ENCODE measurements at places on chromosomes 6 and 20.

DNA sequence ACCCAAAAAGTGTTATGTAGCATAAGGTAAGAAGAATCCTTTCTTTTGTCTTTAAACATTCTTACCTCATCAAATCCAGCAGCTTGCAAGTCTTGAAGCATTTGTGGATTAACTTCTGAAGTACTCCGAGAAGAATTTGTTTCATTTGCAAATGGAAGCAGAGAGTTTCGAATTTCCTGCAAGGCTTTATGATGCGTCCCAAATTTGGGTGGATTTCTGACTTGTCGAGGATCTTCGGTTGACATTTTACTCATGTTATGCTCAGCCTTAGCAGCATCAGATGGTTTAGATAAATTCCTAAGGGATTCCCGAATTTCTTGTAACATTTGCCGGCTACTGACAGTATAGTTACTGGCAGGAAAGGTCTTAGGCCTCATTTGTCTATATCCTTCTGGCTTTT, 16.2 kb downstream of the LATS1 start:
- DNase-seq = no peak
- peaks cover 11% of the 10 kb centered on the region for H3K4me1 ChIP-seq
- no peaks in the 10 kb centered on the region for H3K27me3 ChIP-seq
- no peaks in the 10 kb centered on the region for H3K36me3 ChIP-seq
- H3K4me3 ChIP-seq = no peak overlapping the region

- no peaks in the 10 kb centered on the region for H3K27me3 ChIP-seq
- no peak overlapping the region for H3K27ac ChIP-seq
- no peak overlapping the region for H3K4me3 ChIP-seq
Observed at GRCh38 chr6:40342723-40343122, 244.4 kb downstream of the LRFN2 start.

DNA sequence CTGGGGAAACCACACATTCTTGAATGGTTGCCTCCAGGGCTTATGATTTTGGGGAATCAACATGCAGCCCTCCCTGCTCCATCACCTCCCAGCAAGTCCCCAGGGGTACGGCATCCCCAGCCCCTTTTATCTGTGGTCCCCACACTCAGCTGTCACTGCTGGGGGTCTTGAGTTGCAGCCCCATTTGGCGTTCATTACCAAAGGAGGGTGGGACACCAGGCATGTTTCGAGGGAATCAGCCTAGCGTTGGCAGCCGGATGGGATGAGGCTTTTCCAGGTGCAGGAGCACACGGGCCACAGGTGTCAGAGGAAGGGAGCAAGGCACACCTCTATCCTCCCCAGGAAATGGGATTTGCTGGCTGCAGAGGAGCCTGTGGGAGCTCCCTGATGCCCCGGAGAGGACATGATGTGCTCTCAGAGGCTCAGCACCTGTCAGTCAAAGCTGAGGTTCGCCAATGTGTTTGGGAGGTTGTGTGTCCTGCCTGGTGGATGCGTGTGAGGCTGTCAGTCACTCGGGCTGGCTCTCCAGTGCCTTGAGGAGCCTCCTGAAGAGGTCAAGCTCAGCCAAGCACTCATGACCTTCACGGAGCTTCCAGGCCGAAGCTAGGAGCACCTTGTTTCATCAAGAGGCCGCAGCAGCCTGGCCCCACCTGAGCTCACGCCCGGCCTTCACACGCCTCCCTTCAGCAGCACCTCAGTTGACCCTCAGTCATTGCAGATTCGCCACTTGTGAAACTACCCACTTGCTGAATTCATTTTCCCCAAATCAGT, 95.0 kb downstream of the ERMARD start:
- no peaks in the 10 kb centered on the region for H3K27me3 ChIP-seq
- DNase-seq = no peak
- H3K27ac ChIP-seq = no peak overlapping the region
- H3K4me3 ChIP-seq = no peak overlapping the region
- H3K4me1 ChIP-seq = no peaks in the 10 kb centered on the region

- H3K27me3 ChIP-seq = no peaks in the 10 kb centered on the region
- H3K4me1 ChIP-seq = no peaks in the 10 kb centered on the region
- H3K4me3 ChIP-seq = no peak overlapping the region
Observed at GRCh38 chr6:39102821-39103136, 12.2 kb downstream of the SAYSD1 start.

GRCh38 chr6:127022302-127022701, 96.2 kb upstream of the RSPO3 start:
- no peaks in the 10 kb centered on the region for H3K36me3 ChIP-seq
- no peak overlapping the region for H3K27ac ChIP-seq
- no peaks in the 10 kb centered on the region for H3K4me1 ChIP-seq

- no peaks in the 10 kb centered on the region for H3K36me3 ChIP-seq
- H3K4me3 ChIP-seq = no peak overlapping the region
- no peak for DNase-seq
Observed at GRCh38 chr20:36854348-36855240, 21.3 kb upstream of the TLDC2 start.
